ENCODE measurements at places on chromosomes 1 and 21.

GRCh38 chr1:192933744-192934143, 124.9 kb downstream of the RGS2 start:
- no peak for DNase-seq

DNA sequence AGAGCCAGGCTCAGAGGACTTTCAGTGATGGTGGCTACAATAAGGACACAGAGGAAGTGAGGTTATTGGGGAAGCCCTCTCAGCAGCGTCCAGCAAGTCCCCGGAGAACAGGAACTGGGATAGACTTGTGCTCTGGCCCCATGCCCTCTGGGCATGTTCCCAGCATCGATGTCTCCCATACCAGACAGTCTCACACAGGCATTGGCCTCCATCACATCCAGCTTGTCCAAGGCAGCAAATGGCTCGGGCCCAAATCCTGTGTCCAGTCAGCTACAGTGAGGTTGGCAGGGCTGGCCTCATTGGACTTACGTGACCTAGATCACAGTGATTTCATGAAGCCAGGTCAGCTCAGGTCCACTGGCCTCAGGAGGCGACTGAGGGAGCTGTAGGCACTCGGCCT, 19.6 kb upstream of the TMEM54 start:
- no peak for DNase-seq

DNA sequence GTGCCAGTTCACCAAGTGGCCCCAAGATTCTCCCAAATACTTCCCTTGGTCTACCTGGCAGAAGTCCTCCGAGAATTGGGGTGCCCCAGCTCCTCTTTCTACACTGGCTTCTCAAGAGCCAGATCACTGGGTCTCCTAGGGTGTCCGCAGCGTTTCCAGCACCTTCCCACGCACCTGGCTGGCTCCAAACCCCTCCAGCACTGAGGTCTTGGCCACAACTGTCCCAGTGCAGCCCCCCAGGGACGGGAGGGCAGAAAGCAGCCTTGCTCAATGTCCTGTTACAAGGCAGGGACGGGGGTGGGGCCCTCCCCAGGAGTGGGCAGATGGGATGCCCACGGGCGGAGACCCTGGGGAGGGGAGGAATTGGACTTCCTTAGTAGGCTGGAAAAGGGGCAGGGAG, 1.1 kb downstream of the ECE1 start:
- no peak for DNase-seq

DNA sequence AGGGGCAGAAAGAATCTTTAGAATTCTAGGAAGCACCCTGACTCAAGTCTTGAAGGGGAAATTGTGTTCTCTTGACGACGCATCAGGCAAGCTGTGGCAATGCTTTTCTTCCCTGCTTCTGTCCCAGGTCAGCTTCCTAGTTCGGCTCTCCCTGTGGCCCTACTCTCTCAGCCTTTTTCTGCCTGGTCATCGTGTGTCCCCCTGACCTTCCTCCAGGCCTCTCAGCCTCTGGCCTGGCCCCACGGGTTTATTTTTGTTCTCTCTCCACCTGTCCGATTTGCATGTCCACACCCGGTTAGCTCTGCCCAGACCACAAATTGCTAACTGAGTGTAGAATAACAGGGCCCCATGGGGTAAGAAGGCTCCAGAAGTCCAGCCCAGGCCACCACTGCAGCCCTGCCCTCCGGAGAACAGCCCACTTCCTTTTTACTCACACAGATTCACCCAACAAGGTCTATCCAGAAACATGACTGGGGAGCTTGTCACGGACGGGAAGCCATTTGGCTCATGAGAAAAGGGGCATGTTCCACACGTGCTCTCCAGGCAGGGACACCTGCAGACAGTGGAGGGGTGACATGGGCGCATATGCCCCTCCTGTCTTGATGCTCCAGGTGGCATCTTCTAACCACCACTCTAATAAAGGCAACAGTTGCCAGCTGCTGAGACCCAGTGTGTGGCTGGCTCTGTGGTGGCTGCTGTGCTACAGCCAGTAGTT, 9.8 kb downstream of the KCNN3 start:
- no peak for DNase-seq

- no peak for DNase-seq
These were observed 688.9 kb downstream of the USP25 start for GRCh38 chr21:16418642-16419041.

GRCh38 chr1:86997538-86997937, 83.1 kb downstream of the HS2ST1 start:
- DNase-seq = no peak

DNA sequence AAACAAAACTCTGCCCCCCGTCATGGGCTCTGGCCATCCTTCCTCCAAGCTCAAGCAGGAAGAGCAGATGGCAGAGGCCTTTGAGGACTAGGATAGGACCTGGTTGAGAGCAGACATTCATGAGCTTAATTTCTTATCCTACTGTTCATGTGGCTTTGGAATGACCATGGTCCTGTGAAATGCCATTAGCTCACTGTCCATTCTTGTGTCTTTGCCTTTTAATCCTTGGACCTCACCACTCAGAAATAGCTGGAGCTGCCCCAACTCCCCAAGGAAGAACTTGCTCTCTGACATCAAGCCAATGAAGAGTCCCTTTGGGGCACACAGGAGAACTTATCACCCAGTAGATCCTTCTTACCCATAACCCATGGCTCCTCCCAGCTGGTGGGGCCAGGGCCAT, 11.6 kb upstream of the FAM20B start:
- no peak for DNase-seq

- DNase-seq = no peak
These were observed 73.9 kb downstream of the NENF start for GRCh38 chr1:212506666-212507065.

DNA sequence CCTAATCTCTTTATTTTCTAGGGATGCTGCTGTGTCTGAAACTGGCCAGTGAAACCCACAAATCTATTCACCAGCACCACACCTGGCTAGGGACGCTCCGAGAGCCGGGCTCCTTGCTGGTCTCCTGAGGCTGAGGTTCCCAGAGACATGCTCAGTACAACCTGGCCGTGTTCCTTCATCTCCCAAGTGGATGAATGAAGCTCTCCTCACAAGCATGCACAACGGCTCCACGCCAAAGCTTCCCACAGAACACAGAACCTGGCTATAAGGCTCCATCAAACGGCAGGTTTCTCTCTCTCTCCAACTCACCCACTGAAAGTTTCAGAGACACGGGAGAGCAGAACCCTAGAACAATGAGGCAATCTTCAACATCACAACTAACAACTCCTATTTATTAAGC, 82.3 kb downstream of the TIAM1 start:
- DNase-seq = no peak

GRCh38 chr21:45108808-45109781, 34.7 kb downstream of the ADARB1 start:
- no peak for DNase-seq

DNA sequence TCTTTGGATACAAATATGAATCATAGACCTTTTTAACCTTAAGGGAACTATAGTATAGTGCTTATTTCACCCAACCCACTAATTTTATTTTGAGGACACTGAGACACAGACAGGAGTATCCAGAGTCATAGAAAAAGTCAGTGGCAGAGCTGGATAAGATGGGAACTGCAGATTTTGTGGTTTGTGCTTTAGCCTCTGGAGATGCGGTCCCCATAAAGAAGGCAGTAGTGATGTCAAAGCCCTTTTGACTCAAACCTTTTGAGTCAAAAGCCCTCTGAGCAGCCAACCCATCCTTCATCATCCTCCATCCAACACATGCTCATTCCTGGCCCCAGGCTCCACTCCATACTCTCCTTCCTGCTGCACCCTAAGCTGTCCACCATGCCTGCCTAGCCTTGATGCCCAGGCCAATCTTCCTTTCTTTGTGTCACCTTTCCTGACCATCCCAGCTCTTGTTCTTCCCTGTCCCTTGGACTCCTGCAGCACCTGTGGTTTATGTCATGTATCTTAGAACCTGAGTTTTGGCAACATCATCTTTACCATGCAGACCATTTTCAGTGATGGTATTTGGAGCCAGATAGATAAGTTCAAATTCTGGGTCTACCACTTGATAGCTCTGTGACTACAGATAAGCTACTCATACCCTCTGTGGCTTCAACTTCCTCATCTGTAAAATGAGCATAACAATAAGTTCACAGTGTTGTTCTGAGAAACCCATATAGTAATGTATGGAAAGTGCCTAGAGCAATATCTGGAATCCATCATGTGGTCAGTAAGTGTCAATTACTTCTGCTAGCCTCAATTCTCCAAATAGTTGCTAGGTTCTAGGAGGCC, 20.1 kb downstream of the SLAMF1 start:
- DNase-seq = no peak

- no peak for DNase-seq
These were observed 44.0 kb downstream of the UBR4 start for GRCh38 chr1:19166066-19166465.

Measured in muscle of back (tissue), 13 donors.